Cerebellar nuclear complex (tissue), 1 donor: ENCODE measurements at places on chromosomes 16 and 17.
A peak's percentile ranks its signal among the peaks of the same experiment; 100 is the strongest.

DNA sequence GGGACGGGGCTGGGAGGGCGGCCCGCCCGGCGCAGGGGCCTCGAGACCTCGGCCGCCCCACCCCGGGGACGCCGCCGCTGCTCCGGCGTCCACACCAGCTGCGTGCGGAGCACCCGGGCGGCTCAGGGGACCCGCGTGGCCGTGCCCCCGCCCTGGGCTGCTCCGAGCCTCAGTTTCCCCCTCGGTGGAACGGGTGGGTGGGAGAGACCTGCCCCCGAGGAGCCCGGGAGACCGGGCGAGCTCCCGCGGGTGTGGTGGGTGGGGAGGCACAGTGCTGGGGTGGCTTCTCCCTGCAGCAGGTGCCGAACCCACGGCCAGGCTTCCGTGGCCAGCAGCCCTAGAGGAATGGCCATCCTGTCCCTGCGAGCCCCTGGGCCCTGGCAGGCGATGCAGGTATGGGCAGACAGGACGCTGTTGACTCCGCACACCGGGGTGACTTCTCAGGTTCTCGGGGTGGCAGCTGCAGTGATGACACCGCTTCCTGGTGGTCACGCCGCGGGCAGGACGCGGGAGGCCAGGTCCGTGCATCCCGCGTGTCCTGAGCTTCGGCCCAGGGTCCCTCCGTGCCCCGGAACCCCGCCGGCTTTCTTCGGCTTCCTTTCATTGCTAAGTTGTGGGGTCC is 677 bp downstream of the DEF8 start:
- no peak for DNase-seq

DNA sequence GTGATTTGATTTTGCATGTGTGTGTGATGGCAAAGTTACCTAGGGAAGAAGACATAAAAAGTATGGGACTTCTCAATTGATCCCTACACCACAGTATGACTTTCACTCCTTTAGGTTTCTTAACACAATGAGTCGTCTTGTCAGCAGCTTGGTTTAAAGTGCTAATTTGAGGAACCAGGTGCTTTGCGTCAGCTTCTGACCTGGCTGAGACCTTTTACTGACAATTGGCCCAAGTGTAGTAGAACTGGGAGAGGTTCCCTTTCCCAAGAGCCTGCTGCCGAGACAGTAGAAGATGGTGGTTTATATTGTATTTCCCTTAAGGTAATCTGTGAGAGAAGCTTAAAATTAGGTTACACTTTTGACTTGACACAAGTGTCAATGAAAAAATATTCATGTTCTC is 54.9 kb downstream of the LDHD start:
- no peak for DNase-seq

GRCh38 chr17:80426671-80427326 is 11.8 kb downstream of the ENDOV start:
- peak; percentile 61 for DNase-seq

GRCh38 chr17:73800893-73801292 is 156.6 kb upstream of the SDK2 start:
- no peak for DNase-seq

GRCh38 chr17:45320931-45321461 is 4.2 kb upstream of the MAP3K14 start:
- DNase-seq = no peak

- DNase-seq = no peak
These were observed 136.2 kb upstream of the SALL1 start for GRCh38 chr16:51287121-51287755.

- no peak for DNase-seq
These were observed 467.3 kb downstream of the KCNJ2 start for GRCh38 chr17:70636517-70637133.

- DNase-seq = no peak
These were observed 3.6 kb downstream of the ZNRF1 start for GRCh38 chr16:75002474-75002873.

- DNase-seq = no peak
These were observed 135.7 kb downstream of the ABCA8 start for GRCh38 chr17:68819465-68819864.

DNA sequence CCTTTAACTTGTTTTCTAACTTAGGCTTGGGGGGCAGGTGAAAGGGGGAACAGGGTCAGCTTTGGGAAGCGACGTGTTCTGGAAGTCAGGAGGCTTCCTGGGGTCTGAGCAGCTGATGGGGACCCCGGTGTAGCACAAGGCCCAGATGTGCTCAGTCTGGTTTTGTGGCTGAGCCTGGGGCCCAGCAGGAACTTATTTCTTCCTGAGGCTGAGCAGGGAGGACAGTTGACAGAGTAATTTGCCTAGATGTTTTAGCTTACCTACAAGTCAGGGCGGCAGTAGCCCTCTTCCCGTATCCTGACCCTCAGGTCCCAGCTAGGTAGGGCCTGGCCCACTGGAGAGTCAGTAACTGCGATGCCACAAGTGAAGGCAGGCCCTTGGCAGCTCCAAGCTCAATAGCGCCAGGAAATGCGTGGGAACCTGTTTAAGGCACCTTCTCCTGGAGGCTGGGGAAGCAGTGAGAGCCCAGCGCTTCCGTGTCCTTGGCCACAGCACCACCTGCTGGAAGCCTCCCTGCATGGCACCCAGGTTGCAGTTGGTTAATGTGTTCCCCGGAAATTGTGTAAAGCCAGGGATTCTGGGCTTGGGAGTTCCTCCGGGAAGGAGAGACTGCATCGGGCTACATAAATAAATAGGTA is 5.2 kb downstream of the CCR7 start:
- DNase-seq = peak; percentile 14
